ENCODE measurements at places on chromosomes 11 and 22.

GRCh38 chr11:10414181-10414580 is 40.9 kb upstream of the AMPD3 start:
- no peak for DNase-seq

DNA sequence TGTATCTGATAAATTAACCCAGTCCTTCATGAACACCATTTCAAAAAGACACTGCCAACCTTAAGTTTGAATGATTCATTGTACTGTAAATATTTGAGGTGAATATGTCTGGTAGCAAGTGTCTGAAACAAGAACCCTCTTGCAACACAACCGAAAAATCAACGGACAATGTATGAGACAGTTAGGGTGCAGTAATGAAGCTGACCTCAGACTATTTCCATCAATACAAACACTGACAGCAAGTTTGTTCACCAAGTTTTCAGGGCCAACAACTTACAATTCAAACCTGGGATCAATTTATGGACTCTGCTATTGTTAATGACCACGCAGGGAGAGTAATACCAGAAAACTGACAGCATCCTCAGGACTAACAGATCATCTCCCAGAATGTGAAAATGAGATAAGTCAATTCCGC is 126.3 kb downstream of the CADM1 start:
- no peak for DNase-seq

- DNase-seq, result no peak
Observed at GRCh38 chr11:78380615-78381051, 37.0 kb downstream of the GAB2 start.

DNA sequence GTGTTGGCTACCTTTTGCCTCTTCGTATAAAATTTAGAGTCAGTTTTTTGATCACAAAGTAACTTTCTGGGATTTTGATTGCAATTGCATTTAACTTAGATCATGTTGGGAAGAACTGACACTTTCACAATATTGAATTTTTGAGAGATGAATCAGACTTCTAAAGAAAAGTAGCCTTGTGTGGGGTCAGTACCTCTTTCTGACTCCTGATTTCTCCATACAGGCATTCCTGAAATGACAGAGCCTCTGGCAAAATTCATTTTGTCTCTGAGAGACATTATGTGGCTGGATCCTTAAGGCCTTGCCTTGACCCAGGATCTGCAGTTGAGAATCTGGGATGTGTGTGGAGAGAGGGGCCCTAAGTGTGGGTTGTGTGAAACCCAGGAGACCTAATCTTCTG is 37.8 kb downstream of the PPFIBP2 start:
- DNase-seq, result no peak

GRCh38 chr22:27853424-27853823 is 51.9 kb upstream of the MN1 start:
- no peak for DNase-seq

DNA sequence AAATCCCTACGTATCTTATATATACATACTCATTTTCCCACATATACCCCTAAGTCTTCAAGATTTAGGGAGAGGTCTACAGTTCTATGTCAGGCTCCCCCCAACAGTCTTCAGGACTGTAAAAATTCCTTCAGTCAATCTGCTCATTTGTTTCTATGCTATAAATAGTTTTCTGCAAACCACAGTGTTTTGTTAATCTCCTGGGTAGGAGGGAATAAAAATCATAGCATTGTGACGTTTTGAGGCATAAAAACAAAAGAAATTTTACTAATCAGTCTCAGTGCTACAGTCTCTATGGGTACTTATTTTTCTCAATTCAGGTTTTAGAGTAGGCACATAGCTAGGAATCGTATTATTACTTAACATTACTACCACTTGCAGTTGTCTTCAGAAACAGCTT is 552.8 kb upstream of the LRRC4C start:
- DNase-seq, result no peak
